ENCODE measurements at places on chromosomes 6 and 20. TPM values are rescaled to one million over a fixed set of nuclear protein-coding genes. Genes with fewer than 3 reads are reported as not detected.

RAD21L1 gene
- total RNA-seq: 0.09 TPM

MATN4 gene
- total RNA-seq: 0.06 TPM

C2 gene
- total RNA-seq: 0.42 TPM

GABRR1 gene
- total RNA-seq: not detected

GJA10 gene
- not detected for total RNA-seq

RNF39 gene
- not detected for total RNA-seq

ASCC3 gene
- 18.0 TPM for total RNA-seq

CSNK2A1 gene
- total RNA-seq: 156 TPM

SLC17A2 gene
- total RNA-seq: not detected

RUNX2 gene
- total RNA-seq: 1.2 TPM

CDSN gene
- not detected for total RNA-seq

PRL gene
- total RNA-seq: not detected

CTCFL gene
- 0.06 TPM for total RNA-seq

HRH3 gene
- total RNA-seq: 0.03 TPM

BPIFA1 gene
- not detected for total RNA-seq

PDYN gene
- not detected for total RNA-seq

PPP1R16B gene
- total RNA-seq: 0.12 TPM

RBM39 gene
- total RNA-seq: 162 TPM

SSTR4 gene
- 0.12 TPM for total RNA-seq

FOXQ1 gene
- total RNA-seq: 2.5 TPM

BHLHE23 gene
- total RNA-seq: not detected

EPHA7 gene
- total RNA-seq: 0.09 TPM

SOX12 gene
- 25.4 TPM for total RNA-seq

IL17A gene
- not detected for total RNA-seq

KHDC1L gene
- 0.40 TPM for total RNA-seq

SLC35B2 gene
- 52.8 TPM for total RNA-seq

All from A549 treated with CORT108297 at 1 μM for 4 hours (cell line).